CD4-positive, alpha-beta memory T cell (primary cell): ENCODE measurements at places on chromosomes 7 and 10. TPM values are rescaled to one million over a fixed set of nuclear protein-coding genes. Genes with fewer than 3 reads are reported as not detected.

DNA sequence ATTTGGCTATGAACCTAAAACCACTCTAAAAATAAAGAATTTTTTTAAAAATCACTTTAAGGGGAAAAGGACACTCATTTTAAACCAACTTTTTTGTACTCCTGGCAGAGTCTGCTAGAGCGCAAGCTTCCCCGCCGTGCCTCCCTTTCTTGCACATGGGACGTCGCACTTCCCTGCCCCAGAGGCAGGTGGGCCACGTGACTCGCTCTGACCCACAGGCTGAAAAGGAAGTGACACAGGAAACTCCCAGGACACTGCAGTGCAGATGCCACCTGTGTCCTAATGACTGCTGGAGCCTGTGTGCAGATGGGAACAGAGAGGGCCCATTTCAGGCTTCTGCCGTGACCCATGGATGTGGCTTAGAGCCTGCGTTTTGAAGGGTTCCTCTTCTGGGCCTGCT is 142.1 kb upstream of the LANCL2 start:
- no peak for DNase-seq

DNA sequence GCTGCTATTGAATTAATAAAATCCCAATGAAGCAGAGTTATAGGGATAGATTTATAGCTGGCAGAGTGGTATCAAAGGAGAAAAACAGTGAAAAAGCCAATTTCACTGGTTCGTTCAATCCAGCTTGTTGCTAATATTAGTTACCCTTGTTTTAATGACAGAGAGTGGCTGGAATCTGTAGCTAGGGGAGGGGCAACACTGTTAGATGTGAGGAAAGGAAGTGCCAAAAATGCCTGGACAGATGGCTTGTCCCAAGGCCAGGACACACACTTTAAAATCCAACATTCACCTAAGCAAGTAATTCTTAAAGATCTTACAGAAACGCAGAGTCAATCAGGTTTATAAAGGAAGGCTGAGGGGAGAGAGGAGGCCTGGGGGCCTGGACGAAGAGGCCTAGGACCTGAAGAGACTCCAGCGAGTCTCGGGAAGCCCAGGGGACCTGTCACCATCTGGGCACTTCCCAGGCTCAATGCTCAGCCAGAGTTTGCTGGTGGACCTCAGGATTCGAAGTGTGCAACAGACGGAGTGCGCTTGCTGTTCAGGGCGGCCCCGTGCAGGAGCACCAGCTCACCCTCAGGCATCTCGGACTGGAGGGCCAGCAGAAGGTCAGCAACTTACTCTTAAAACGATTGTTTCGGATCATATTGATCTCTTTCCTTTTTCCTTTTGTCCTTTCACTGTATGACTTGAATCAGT is 36.7 kb downstream of the TMEM248 start:
- no peak for DNase-seq

- DNase-seq: no peak
Observed at GRCh38 chr7:28588602-28589001, 176.3 kb downstream of the CREB5 start.

The ERVW-1 gene
- total RNA-seq: 0.12 TPM

The EEPD1 gene
- total RNA-seq: 6.3 TPM

- DNase-seq: no peak
Observed at GRCh38 chr10:14447094-14447839, 116.5 kb upstream of the FRMD4A start.

DNA sequence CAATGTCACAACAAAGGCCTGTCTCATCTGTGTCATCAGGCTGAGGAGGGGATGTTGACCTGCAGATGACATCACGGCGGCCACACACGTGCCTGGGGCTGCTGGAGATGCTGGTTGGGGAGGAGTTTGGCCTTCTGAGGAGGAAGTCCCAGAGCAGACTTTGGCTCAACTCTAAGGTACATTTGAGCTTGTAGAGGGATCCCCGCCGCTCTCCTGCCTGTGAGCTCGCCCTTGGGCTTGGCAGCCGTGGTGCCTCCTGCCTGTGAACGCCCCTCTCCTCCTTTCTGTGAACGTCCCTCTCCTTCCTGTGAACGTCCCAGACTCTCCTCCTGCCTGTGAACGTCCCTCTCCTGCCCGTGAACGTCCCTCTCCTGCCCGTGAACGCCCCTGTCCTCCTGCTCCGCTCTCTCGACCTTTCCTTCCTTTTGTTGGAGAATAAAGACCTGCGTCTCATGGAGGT is 176.4 kb downstream of the DNAJB6 start:
- no peak for DNase-seq
